ENCODE measurements at places on chromosomes 1 and 21.

DNA sequence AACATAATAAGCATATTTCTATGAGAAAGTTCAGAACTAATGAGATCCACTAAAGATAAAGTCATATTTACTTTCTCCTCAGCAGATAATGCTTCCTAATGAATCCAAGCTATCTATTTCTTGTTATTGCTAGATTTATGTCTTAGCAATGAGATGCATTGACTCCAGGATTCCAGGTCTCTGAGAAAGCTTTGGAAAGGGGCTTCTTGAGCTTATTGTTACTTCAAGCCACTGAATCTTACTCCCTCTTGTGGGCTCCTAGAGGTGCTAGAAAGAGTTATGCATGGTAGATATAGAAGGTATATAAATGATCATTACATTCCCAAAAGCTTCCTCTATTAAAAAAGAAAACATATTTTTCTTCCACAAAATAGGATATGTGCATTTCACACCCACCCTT lies 246.4 kb upstream of the ADAMTS5 start:
- DNase-seq = no peak

- no peak for DNase-seq
These were observed 22.5 kb downstream of the TGFBR3 start for GRCh38 chr1:91863498-91863897.

GRCh38 chr1:87197156-87197555 lies 131.5 kb upstream of the LMO4 start:
- DNase-seq = no peak

GRCh38 chr1:185483664-185484450 lies 166.8 kb upstream of the IVNS1ABP start:
- DNase-seq = no peak
